ENCODE measurements at places on chromosomes 16 and 17.

DNA sequence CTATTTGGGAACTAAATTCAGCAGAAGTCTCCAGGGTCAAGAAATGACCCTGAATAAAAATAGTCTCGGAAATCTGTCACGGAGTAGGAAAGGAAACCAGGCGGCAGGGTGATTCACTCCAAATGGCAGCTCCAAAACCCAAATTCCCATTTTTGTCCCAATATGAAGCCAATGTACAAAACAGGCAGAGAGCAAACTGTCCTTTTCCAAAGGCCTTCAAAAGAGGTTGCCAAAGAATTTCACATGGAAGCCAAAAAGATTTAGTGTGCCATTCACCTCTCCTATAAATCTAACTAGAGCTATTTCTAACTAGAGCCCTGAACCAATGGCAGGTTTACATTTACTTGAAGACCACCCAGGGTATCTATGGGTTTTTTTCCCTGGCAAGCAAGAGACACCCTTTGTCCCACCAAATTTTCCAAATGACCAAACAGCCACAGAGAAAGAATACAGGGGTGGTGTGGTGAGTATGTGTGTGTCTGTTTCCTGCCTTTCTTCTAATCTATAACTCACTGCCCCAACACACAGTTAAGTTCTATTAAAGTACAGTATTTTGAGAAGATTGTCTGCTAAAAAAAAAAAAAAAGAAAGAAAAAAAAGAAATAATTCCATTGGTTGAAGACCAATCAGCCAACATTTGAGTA is 6.8 kb downstream of the MYO1D start:
- no peak for DNase-seq

DNA sequence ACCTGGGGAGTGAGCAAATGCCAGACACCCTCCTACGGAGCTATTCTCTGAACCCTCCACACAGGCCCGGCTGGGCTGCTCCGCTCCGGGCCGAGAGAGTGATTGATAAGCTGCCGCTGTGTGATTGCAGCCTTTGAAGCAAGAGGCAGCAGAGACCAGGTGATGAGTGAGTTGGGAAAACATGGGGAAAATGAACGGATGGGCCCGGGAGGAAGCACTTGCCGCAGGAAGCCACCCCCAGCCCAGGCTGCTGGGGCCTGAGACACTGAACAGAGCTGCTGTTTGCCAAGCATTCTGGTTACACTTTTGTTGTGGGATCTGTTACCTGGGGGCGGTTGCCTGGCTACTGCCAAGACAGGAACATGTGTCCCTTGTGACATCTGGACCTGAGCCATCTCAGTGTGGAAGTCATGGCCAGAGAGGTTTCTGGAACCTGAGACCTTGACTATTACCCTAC is 46.4 kb upstream of the KLHDC4 start:
- no peak for DNase-seq

GRCh38 chr17:1087381-1088241 is 90.7 kb downstream of the TIMM22 start:
- DNase-seq: peak; percentile 27

GRCh38 chr17:28841901-28842281 is 699 bp downstream of the FAM222B start:
- DNase-seq: no peak

DNA sequence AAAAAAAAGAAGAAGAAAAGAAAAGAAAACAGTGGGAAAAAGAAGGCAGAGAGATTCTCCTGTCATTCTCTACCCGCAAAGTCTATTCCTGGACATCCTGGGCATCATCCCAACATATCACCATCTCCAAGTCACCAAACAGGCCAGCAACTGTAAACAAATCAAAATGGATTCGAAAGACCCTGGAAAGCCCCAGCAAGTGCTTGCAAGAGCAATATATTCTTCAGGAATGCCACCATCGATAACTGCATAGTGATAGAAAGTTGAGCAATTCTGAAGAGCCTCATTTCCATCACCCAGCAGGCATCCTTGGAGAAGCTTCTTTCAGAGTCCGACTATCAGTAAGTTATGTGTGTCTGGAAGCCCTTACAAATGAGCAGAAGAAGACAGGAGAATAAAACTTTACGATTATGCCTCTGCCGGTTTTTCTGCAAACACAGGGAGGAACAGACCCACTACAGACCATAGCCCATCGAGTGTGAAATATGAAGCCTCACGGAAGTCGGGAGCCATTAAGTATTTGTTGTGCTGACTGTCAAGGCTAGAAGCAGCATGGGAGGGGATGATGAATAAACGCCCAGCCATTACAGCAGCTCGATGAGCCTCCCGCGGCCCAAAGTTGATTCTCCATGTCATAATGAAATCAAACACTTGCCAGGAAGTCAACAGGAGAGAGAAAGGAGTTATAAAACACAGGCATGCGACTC is 64.5 kb upstream of the SEC14L1 start:
- no peak for DNase-seq

- no peak for DNase-seq
These were observed 23.6 kb upstream of the TRAP1 start for GRCh38 chr16:3740934-3741333.

DNA sequence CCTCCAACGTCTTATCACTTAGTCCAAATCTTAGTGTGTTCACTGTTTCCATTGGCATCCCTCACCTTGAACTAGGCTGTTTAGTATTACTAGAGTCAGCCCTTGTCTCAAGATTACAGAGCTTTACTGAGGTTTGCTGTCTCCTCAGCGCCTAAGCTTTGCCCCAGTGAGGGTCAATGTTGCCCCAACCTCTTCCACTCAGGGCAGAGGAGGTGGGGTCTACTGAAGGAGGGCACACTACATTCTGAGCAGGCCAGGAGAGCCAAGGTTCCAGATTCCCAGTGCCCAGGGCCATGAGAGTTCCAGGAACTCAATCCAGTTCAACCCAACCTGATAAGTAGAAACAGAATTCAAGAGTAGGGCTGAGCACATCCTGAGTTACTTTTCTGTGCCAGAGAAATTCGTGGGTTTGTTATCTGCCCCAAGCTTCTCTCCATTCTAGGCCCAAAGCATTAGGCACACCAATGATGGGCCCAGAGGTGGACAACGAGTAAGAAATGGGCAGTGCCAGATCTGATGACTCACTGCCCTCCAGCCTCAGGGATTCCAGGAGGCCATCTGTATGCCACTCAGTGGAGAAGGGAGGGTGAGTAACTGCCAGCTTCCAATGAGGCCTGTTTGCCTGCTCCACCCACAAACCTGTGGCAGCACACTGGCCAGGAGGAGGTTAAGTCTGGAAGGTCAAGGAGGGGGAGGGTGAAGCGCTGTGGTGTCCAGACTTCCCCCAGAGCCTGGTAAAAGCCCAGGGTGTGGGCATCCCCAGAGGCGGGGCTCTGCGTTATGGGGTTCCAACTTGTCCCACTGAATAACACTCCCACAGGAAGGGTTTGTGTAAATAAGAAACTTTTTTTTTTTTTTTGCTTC is 8.2 kb downstream of the TUBG2 start:
- no peak for DNase-seq

GRCh38 chr16:79092846-79093245 is 507.7 kb downstream of the MAF start:
- DNase-seq: no peak

- no peak for DNase-seq
These were observed 38.6 kb downstream of the CDRT15 start for GRCh38 chr17:14198013-14198412.

DNA sequence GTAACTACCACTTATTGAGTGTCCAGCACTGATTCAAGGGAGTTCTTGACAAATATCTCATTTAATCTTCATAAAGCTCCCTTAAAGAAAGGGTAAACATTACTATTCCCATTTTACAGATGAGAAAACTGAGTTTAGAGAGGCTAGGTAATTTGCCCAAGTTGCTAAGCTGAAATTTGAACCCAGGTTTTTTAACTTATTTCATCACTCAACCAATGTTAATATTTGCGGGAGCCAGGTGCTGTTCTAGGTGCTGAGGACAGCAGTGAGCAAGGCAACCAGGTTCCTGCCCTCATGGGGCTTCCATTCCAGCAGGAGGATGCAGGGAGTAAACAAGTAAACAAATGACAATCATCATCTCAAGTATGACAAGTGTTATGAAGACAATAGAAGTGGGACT is 104.0 kb upstream of the LHX1 start:
- no peak for DNase-seq

GRCh38 chr17:56502120-56502654 is 91.3 kb upstream of the NOG start:
- DNase-seq: no peak

GRCh38 chr16:75099738-75100602 is 16.6 kb downstream of the LDHD start:
- peak; percentile 42 for DNase-seq

Data from CD4-positive, alpha-beta memory T cell (primary cell).